GM12878 (cell line): ENCODE measurements at places on chromosomes 1 and 21. TPM values are rescaled to one million over a fixed set of nuclear protein-coding genes. Genes with fewer than 3 reads are reported as not detected.

- no peak for DNase-seq
Measured at GRCh38 chr1:23591460-23592208, 32.3 kb upstream of the ID3 start.

GRCh38 chr1:162690672-162691434, 58.6 kb downstream of the DDR2 start:
- DNase-seq = no peak

DNA sequence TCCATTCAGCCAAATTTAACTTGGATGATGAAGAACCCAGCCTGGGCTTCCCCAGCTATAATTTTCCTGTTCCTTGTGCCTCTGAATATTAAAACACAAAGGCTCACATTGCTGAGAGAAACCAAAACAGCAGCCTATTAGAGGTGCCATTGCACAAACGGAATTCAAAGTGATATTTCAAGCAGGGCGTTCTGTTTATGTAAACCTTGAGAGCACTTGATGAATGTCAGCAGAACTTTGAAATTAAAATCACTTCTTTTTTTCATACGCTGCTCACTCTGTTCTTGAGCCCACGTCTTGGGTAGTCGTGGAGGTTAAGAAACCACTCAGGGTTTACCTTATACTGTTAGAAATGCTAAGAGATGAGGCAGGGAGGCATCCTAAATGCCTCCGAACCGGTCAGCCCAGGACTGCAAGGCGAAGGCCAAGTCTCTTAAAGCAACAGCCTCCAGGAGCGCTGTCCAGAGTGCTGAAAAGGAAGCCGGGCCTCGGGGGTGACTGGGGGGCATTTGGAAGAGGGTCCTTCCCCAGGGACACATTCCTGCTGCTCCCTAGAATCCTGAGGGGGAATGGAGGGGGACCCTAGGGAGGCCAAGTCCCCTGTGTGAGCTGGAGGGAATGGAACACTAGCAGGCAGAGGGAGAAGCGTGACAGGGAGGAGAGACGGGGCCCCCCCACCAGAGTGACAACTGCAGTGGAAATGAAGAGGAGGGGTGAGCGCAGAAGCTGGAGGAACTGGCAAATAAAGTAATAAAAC, 154.8 kb upstream of the VAMP3 start:
- DNase-seq = no peak

GRCh38 chr1:166844791-166845190, 5.5 kb downstream of the POGK start:
- no peak for DNase-seq

DNA sequence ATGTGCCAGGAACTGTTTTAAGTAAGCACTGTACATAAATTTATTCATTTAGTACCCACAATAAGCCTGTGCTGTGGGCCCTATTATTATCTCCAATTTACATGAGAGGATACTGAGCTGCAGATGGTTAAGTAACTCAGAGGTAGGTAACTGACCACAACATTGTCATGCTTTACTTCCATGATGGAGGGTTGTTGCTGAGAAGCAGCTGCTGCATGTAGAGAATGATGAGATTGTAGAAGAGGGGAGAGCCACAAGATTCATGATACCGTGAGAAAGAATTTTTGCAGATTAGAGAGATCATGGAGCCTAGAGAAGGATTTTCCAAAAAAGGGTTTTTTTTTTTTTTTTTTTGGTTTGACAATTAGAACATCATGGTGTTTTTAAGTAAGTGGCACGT, 313.1 kb downstream of the PTBP2 start:
- no peak for DNase-seq

DNA sequence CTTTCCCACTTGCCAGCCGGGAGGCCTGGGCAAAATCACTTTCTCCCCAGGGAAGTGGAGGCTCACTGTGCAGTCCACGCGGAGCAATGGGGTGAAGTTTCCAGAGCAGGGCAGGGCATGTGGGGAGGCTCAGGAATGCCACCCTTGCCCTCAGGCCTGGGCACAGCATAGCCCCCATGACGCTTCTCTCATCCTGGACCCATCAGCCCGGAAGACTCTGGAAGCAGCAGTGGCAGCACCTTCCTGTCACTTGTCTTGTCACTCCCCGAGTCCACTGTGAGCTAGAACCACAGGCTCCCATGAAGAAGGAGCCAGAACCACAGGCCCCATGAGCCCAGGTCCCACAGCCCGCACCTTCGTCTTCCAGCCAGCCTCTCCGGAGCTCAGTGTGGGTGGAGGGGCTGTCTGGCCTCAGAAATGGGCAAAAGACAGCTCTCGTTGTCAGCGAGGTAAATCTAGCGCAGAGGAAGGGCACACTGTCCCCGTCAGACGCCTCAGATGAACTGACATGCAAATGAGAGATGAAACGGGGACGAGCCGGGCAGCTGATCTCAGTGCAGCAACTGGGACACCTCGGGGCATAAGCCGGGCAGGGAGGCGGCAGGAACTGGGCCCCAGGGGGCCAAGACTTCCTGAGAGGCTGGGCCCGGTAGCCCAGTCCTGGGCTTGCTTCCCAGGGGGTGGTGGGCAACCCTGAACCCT, 6.1 kb downstream of the PDE9A start:
- DNase-seq = no peak

- no peak for DNase-seq
Measured at GRCh38 chr1:16927256-16927655, 5.5 kb downstream of the CROCC start.

DNA sequence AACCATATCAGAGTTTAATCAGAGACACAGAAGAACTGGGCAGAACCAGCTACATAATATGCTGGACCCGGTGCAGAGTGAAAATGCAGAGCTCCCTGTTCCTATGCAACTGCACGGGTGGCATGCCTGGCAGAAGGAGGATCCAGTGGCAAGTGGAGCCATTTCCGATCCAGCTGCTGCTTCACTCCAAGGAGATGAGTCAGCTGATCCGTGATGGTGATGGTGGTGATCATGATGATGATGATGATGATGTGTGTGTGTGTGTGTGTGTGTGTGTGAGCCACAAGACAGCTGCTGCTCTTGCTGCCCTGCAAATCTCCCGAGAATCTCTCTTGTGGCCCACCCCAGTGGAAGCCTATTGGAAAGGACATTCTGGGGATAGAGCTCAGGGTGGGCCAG, 133.0 kb downstream of the URB2 start:
- DNase-seq = no peak

GRCh38 chr21:16419188-16419921, 689.6 kb downstream of the USP25 start:
- no peak for DNase-seq

GRCh38 chr1:16351456-16351993, 755 bp downstream of the FBXO42 start:
- DNase-seq = no peak

GRCh38 chr1:234730475-234730769, 120.4 kb upstream of the IRF2BP2 start:
- DNase-seq = no peak

GRCh38 chr1:209937996-209938959, at the start of gene SYT14:
SYT14 (plus strand) TSS chr1:209938217; CDS start chr1:209938265, 48 bp downstream.
- no peak for DNase-seq

DNA sequence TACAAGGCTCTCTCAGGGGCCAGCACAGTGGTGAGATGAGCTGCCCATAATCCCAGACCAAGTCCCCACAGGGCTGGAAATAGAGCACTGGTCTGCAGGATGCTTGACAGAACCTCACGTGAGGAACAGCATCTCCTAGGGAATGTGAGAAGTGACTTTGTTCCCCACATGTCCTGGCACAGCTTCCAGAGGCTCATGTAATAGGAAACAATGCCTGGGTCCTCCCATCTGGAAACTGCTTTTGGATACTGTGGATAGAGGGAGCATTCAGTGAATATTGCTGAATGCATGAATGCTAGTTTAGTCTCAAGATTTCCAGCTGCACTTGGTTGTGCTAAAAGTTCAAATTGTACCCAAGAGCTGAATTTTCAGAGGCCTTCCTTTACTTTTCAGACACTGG, 146.2 kb downstream of the TNR start:
- DNase-seq = no peak

DNA sequence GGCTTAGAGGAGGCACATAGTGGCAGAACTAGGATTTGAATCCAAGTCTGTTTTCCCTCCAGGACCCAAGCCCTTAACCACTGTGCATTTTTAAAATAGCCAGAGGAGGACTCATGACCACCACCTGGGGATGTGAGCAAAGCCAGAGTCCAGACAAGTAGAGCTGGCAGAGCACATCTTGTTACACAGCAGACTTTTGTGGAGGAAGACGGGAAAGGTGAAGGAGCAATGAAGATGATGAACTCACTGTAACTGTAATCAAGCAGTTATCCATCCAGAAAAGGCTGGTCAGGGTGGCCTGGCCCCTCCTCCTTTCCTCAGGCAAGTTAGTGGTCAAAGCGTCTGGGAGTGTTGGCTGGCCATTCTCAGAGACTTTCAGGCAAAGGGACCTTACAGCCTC, 50.9 kb downstream of the SLC44A3 start:
- DNase-seq = no peak

DNA sequence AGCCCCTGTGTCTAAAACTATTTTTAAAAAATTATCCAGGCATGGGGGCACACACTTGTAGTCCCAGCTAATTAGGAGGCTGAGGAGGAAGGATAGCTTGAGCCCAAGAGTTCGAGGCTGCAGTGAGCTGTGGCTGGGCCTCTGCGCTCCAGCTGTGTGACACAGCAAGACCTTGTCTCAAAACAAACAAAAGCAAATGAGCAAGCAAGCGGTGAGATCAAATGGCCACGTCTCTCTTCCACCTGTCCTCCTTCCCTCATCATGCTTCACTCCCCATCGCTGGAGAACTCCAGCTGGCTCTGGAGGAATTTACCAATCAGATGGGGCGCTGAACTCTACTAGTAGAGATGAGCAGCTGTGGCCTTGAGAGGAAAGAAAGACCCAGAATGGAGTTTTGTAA, 14.0 kb upstream of the REN start:
- no peak for DNase-seq

The TMIGD3 gene
- total RNA-seq = 0.13 TPM in 1 of 2 replicates, not detected in the other

The LCE1E gene
- 1.0 and 3.7 TPM in 2 replicates for total RNA-seq

The SPRR4 gene
- total RNA-seq = not detected in 2 replicates

The RHD gene
- 0.13 TPM in 1 of 2 replicates, not detected in the other for total RNA-seq

The FMO5 gene
- 0.10 and 0.24 TPM in 2 replicates for total RNA-seq

The TYW3 gene
- total RNA-seq = 29.6 and 31.8 TPM in 2 replicates

The XCL2 gene
- 2.1 and 2.4 TPM in 2 replicates for total RNA-seq
